AG04449 (cell line): ENCODE measurements at places on chromosomes 16 and 17.

DNA sequence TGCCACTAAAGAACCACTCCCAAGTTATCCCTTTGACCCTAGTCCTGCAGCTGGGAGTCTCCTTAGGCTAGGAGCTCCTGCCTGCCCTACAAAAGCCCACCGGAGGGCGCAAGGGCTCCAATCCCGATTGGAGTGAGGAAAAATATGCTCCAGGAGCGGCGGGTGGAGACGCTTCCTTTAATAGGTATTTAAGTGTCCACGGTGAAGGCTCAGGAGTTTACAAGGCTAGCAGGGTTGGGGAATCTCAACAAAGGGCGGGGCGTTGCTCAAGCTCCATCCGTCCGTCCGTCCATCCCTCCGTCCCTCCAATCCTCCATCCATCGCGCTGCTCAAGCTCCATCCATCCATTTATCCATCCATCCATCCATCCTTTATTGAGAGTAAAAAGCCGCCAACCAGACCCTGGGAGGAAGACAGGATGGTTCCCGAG lies 556 bp upstream of the SPNS1 start:
- DNase-seq = no peak

GRCh38 chr17:79833744-79834564 lies 5.3 kb downstream of the CBX4 start:
- no peak for DNase-seq

DNA sequence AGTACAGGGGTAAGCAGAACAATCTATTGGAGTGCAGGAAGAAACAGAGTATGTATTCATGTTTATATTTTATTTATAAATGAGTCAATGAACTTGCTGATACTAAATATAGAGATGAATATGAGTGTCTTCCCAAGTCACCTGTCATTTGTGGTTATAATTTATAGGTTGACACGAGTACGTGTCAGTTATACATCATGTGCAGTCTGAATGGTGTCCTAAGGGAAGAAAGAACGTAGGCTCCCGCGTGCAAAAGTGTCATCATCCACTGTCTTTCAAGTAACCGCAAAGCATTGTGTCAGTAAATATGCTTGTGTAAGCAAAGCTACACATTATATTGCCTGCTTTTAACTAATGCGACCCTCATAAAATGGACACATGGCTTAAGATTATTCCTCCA lies 786.1 kb downstream of the KCNJ2 start:
- DNase-seq = no peak

DNA sequence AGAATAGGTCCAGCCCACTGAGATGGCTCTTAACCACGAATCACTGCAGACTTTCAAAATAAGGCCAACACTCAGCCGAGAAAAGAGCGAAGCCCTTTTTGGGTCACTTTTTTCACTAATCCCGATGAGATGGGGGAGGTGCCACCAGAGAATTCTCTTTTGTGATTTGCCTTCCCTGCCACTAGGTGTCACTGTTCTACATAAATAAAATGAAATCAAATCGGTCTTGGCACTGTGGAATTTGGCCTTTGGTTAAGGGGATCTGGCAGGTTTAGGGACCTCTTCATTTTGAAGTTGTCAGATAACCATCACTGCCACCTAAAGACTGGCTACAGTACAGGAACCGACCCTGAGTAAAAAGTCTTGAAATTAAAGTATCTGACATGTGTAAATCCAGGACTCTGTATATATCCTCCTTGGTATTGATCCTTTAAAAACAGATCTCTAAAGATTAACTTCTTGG lies 147.0 kb downstream of the HS3ST4 start:
- peak; percentile 3 for DNase-seq

DNA sequence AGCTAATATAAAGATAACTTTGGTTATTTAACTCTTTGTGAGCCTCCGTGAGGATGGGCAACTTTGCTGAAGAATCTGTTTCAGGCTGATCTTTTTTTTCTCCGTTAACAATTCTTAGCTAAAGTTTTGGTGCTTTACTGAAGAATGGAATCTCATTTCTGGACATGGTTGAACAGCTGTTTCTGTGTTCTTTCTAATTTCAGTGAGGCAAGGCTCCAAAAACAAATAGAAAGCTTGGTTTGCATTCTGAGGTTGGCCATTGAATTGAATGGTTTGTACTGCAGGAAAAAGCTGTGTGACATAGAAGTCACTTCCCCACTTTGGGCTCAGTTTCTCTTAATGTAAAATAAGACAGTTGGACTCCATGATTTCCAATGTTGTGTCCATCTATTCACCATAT lies 22.3 kb upstream of the HLF start:
- no peak for DNase-seq

DNA sequence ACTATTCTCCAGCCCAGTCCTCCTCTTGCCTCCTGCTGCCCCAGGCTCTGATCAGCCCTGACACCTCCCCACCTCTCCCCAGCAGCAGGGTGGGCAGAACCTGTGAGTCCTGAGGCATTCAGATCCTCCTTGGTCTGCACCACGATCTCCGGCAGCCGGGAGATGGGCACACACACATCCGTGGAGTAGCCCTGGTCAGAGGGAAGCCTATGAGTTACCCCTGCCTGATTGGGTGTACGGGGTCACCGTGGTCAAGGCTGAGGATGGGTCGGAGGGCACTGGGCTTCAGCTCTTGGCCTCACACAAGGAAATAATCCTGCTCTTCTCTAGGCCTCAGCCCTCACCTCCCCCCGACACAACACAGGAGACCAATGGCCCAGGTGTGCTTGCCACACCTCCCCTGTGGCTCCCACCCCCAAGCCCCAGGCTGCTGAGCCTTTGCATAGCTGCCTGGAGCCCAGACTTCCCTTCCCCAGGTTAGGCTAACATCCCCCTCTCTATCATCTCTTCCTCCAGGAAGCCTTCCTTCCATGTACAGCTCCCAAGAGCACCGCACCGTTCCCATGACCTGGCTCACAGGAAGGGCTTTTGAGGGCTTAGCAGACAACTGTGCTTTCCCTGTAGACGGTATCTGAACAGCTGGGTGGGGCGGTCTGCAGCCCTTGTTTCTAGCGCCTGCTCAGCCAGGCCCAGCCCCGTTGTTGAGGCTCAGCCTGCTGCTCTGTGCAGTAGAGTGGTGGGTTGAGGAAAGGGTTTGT lies 3.7 kb downstream of the LDHD start:
- DNase-seq = no peak

GRCh38 chr16:5557966-5558365 lies 460.4 kb upstream of the EEF2KMT start:
- DNase-seq = no peak

DNA sequence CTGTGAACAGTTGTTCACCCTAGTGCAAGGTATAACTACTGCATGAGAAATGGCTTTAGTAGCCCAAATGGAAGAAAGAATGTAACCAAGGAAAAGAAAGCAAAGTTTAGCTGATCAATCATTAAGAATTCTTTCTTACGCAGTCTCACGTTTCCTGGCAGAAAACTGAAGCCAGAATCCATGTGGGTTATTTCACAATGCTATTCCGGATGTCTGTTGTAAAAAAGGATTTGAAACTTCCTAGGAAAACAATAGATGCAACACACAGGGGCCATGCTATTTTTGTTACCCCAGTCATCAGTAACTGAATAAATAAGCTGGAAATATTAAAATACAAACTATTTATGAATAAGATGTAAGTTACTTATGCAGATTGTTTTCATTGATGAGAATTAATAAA lies 802.5 kb downstream of the CDH8 start:
- DNase-seq = no peak

GRCh38 chr16:64370112-64370511 lies 751.8 kb downstream of the CDH11 start:
- DNase-seq = no peak

DNA sequence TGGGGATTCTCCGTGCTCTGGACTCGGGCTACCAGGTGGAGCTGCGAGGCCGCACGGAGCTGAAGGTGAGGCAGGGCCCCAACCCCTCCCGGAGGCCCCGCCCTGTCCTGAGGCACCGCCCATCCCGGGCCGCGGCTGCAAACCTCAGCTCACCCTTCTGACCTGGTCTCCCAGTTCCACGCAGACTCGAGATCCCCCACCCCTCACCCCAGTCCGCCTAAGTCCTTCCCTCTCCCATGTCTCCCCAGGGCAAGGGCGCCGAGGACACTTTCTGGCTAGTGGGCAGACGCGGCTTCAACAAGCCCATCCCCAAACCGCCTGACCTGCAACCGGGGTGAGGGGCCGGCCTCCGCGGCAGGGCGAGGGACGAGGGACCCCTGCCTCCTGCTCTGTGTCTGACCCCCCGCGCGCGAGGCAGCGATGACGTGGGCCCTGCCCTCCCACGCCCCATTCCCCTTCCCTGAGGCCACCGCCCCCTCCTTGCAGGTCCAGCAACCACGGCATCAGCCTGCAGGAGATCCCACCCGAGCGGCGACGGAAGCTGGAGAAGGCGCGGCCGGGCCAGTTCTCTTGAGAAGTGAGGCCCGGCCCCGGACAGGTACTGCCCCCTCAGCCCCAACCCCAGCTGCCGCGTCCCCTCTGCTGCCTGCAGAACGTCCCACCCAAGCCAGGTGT lies 13.7 kb downstream of the GUCY2D start:
- no peak for DNase-seq
